ENCODE measurements at places on chromosomes 1 and 21.

GRCh38 chr1:50970509-50970887 lies 453 bp downstream of the CDKN2C start:
- no peak for DNase-seq

- DNase-seq = no peak
These were observed 14.0 kb downstream of the C1orf52 start for GRCh38 chr1:85245456-85245855.

- DNase-seq = no peak
These were observed 8.5 kb upstream of the ARF1 start for GRCh38 chr1:228073857-228074545.

DNA sequence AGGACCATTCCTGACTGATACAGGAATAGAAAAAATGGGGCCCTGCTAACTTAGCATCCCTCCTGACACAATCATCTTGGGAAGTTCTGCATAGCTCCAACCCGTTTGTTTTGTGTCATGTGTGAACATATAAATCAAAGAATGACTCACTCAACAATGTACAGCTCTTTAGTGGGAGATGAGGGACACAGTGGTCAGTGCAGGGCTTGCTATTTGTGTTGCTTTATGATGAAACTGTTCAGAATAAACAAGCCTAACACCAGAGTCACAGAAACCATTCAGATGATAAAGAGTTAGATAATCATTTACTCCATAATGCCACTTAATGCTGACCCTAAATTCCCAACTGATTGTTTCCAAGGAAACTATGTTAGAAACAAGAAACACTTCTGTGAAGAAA lies 154.2 kb upstream of the ZNHIT6 start:
- DNase-seq = no peak

GRCh38 chr1:94852788-94853187 lies 32.6 kb downstream of the SLC44A3 start:
- no peak for DNase-seq

DNA sequence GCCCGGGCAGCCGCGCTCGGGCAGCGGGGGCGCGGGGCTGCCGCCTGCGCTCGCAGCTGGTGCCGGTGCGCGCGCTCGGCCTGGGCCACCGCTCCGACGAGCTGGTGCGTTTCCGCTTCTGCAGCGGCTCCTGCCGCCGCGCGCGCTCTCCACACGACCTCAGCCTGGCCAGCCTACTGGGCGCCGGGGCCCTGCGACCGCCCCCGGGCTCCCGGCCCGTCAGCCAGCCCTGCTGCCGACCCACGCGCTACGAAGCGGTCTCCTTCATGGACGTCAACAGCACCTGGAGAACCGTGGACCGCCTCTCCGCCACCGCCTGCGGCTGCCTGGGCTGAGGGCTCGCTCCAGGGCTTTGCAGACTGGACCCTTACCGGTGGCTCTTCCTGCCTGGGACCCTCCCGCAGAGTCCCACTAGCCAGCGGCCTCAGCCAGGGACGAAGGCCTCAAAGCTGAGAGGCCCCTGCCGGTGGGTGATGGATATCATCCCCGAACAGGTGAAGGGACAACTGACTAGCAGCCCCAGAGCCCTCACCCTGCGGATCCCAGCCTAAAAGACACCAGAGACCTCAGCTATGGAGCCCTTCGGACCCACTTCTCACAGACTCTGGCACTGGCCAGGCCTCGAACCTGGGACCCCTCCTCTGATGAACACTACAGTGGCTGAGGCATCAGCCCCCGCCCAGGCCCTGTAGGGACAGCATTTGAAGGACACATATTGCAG lies 3.0 kb downstream of the ARTN start:
- no peak for DNase-seq

- no peak for DNase-seq
These were observed 311.0 kb upstream of the CXADR start for GRCh38 chr21:17201741-17202260.

- no peak for DNase-seq
These were observed 4.1 kb upstream of the PTAFR start for GRCh38 chr1:28180306-28181305.

GRCh38 chr21:27362249-27362648 lies 395.4 kb upstream of the ADAMTS5 start:
- DNase-seq = no peak

GRCh38 chr1:4066860-4067599 lies 167.0 kb upstream of the C1orf174 start:
- DNase-seq = no peak

GRCh38 chr1:45216200-45216541 lies 9.8 kb upstream of the ZSWIM5 start:
- DNase-seq = no peak

DNA sequence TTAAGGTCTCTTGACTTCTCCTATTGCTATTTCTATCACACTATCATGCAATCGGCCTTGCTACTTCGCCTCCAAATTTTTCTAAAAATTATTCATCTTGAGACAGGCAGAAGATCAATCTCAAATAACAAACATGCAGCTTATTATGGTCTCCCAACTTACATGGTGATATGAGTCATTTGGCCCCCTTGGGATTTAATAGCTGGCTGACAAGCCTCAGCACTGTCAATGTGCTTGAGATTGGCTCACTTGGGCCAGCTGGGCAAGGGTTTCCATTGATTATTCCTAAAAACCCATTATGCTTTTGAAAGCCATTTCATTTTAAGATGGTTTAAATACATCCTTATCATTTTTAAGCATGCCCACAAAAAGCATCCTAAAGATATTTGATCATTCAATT lies 224.5 kb upstream of the NFIA start:
- DNase-seq = no peak

GRCh38 chr1:7570311-7570710 lies 200.8 kb upstream of the VAMP3 start:
- no peak for DNase-seq

- DNase-seq = no peak
These were observed 45.8 kb downstream of the RGS7 start for GRCh38 chr1:241311056-241311746.

DNA sequence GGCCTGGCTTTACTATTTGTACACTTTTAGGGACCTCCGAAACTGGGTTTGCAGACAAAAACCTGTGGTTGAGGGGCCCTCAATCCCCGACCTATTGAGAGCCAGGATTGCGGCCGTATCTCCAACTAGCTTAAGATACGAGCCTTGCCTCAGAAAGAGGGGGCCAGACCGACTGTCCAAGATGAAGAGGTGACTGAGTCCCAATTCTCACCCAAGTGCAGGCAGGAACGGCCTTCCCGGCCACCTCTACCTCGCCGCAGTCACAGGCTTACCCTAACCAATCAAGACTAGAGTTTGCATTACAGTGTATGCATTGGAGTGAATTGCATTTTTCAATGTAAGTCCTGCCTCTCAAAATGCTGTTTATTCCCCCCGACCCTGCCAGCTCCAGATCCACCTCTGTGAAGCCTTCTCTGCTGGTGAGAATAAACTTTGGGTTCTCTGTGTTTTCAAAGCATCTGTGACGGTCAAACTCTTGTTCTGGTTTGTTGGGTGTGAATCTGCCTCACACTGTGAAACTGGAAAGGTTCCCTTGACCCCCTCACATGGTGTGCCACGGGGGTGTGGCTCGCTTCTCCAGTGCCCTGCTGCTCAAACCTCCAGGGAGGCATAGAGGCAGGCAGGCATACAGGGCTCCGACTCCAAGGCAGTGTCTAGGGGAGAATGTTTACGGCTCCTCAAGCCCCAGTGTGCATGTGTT lies 62.2 kb upstream of the WLS start:
- DNase-seq = no peak

GRCh38 chr1:36689992-36690391 lies 207.3 kb upstream of the CSF3R start:
- DNase-seq = no peak

- no peak for DNase-seq
These were observed 12.6 kb downstream of the NHLH2 start for GRCh38 chr1:115828101-115829022.

- no peak for DNase-seq
These were observed 121.1 kb upstream of the SYT6 start for GRCh38 chr1:114274621-114275317.

DNA sequence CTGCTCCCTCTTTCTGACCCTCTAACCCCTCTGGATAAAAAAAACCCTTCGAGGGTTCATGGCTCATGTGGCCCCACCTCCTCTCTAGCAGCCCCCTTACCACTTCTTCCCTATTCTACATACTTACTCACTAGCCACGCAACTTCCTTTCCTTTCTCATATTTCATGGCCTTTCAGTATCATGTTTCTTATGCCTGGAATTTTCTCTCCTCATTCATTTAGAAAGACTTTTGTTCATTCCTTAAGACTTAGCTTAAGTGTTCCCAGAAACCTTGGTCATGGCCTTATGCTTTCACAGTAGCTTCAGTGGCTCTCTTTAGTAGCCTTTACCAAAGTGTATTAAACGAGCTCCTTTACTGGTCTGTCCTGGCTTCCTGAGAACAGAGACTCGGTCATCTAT lies 6.1 kb downstream of the ACP6 start:
- DNase-seq = no peak

GRCh38 chr1:109942434-109942833 lies 31.8 kb downstream of the CSF1 start:
- DNase-seq = no peak

DNA sequence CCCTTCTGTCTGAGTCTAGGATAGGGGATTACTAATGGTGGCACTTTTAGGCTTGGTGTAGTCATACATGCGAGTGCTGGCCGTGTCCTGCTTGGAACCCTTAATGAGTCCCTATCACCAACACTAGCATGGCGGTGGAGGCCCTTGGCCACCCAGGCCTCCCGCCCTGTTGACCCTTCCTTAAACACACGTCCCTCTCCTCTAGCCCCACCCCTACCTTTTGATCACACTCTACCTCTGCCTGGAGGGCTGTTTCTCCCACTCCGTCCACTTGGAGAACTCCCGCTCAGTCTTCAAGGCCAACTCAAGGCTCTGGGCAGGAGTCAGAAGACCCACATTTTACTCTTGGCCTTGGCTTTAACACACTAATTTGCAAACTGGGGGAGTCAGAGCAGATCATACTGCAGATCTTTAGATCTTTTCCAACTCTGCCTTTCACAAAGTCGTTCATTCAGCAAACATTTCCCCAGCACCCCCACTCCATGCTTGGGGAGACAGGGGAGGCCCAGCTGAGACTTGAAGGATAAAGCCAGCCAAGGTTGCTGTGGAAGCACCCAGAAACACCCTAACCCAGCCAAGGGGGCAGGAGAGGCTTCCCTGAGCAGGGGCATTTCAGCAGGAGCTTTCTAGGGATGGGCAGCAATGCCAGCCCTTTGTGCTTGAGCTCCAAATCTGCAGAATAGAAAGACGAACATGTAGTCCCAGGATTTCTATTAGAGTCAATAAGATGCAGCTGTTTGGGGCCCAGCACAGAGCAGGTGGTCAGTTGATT lies 1.9 kb downstream of the PODN start:
- DNase-seq = no peak

- no peak for DNase-seq
These were observed 1.7 kb downstream of the TOR1AIP1 start for GRCh38 chr1:179883745-179884138.

DNA sequence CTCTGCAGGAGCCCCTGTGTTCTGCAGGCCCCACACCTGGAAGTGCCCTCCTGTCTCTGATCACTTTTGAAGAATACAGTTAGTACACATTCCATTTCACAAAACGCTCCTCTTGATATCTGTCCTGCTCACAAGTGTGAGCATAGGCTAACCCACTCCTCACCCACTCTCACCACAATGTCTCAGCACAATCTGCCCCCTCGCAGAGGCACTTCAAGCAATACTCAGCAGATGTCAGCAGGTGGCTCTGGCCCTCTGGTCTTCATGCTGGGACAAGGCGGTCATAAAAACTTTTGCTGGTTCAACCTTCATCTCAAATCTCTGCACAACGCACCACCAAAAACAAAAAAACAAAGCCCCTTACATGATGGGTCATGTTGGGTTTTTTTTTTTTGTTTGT lies 671.2 kb downstream of the MATN1 start:
- DNase-seq = no peak

GRCh38 chr21:37828991-37829390 lies 87.3 kb downstream of the KCNJ6 start:
- no peak for DNase-seq

DNA sequence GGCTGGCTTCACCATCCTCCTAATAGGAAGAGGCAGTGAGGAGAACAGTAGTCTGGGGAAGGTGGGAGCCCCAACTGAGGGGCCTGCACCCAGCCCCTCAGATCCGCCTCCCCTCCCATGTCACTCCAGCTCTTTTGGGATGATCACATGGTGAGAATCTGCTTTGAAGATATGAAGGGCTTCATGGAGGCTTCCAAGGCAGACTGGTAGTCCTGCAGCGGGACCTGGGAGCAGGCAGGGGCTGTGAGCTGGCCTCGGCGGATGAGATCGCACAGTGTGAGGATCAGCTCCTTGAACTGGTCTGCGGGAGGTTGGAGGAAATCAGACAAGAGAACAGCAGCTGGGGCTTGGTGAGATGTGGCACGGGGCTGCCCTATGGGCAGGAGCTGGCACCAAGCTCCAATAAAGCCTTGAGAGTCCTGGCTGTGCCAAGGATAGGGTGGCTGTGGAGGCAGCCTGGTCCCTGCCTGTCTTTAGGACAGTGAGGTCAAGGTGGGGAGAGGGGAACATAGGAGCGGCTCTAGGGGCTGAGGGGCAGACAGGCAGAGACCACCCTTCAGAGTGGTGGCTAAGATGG lies 12.3 kb upstream of the SRSF4 start:
- no peak for DNase-seq

Measured in SK-N-MC (cell line).